ENCODE measurements at places on chromosomes 7 and 10.

DNA sequence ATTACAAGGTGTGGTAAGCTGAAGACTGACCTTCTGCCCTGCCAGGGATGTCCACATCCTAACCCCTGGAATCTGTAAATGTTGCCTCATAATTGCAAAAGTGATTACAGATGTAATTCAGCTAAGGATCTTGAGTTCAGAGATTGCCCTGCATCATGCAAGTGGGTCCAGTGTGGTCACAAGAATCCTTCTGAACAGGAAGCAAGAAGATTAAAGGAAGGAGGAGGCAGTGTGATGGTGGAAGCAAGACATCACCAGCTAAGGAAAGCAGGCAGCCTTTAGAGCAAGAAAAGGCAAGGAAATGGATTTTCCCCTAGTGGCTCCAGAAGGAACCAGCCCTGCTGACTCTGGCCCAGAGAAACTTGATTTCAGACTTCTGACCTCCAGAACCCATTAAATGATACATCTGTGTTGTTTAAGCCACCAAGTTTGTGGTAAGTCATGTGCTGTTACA lies 78.1 kb downstream of the USP6NL start:
- DNase-seq, result no peak

DNA sequence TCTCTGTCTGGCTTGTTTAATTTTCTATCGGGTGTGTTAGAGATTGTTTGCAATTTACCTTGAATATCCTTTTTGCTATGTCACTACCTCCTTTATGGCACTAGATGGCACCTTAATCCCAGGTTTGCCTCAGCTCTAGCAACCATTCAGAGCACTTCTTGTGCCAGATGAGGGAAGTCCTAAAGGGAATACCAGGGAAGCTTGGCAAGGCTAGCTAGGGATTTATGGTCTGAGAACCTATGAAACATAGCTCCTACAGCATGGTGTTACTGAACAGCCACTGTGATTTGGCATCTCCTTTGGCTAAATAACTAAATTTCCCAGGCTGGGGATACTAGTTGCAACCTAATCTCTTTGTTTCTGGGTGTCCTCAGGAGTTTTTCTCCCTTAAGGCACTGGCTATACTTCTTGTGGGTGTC lies 69.0 kb upstream of the VOPP1 start:
- DNase-seq, result no peak

DNA sequence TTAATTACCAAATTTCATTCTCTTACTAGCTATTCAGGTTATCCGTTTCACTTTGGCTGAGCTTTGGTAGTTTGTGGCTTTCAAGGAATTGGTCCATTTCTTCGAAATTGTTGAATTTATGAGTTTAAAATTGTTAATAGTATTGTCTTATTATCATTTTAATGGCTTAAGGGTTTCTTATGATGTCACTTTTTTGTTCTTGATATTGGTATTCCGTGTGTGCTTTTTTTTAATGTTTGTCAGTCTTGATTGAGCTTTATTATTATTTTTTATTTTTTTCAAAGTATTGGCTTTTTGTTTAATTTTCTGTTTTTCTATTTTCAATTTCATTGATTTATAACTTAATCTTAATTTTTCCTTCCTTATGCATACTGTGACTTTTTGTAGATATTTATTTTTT lies 25.9 kb downstream of the FRG2B start:
- no peak for DNase-seq

GRCh38 chr10:113096128-113096996 lies 146.3 kb downstream of the TCF7L2 start:
- DNase-seq, result no peak

DNA sequence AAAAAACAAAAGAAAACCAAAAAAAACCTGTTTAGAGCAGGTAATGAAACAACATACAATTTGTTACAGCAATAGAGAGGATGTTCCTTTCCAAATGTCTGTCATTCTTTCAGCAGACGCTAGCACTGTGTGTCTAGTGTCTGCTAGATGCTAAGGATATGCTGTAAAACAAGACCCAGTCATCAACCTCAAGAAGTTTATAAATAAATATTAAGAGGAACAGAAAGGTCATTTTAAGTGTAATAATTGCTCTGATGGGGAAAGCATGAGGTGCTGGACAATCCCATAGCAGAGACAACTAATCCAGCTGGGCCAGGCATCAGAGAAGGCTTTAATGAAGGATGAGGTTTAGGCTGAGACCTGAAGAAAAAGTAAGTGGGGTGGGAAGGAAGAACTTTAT lies 23.3 kb upstream of the ASCC1 start:
- DNase-seq, result no peak

DNA sequence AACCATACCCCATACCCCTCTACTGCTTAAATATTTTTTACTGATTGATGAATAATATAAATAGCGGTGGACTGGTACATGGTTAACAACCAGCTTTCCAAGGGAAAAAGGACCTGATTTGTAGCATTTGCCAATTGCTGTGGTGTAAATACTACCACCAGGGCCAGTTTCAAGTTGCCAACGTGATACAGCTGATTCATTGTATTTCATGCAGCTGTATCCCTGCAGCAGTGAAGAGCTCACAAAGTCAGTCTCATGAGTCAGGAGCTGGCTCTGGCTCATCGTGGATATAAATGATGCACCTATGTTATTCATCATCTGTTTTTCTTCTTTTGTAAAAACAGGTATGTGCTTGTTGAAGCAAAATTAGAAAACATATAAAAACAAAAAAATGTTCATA lies 15.2 kb downstream of the CALML5 start:
- DNase-seq, result no peak

GRCh38 chr10:104509981-104510380 lies 131.1 kb upstream of the SORCS3 start:
- DNase-seq, result no peak

DNA sequence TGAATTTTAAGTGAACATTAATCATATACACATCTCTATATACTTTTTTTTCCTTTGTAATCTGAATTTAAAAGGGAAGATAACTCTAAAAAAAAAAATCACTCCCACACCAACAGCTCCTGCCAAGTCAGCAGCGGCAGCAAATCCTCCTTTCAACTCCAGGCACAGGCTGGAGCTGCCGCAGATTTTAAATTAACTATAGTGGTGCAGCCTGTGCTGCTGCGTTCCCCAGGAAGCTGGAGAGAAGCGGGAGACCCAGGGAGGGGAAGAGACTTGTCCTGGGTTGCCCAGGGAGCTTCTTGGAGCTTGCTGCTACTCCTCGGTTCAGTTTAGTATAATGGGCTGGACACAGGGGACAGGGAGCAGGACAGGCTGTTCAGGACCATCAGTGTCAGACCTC lies 32.6 kb upstream of the HSPB1 start:
- no peak for DNase-seq

GRCh38 chr7:110522761-110523200 lies 568.1 kb upstream of the LRRN3 start:
- no peak for DNase-seq

- DNase-seq, result no peak
Measured at GRCh38 chr10:130218936-130219335, 82.7 kb downstream of the GLRX3 start.

- no peak for DNase-seq
Measured at GRCh38 chr7:479115-479947, 40.3 kb downstream of the PDGFA start.

- DNase-seq, result no peak
Measured at GRCh38 chr7:70060298-70061068, 462.2 kb downstream of the AUTS2 start.

GRCh38 chr10:121525251-121526134 lies 72.8 kb downstream of the FGFR2 start:
- DNase-seq, result no peak

GRCh38 chr10:63114031-63114814 lies 18.9 kb upstream of the NRBF2 start:
- no peak for DNase-seq

- DNase-seq, result no peak
Measured at GRCh38 chr10:42885491-42886270, 103.1 kb downstream of the BMS1 start.

GRCh38 chr10:44071479-44071878 lies 313.4 kb downstream of the CXCL12 start:
- no peak for DNase-seq

GRCh38 chr7:22372863-22373262 lies 15.9 kb upstream of the RAPGEF5 start:
- DNase-seq, result no peak

DNA sequence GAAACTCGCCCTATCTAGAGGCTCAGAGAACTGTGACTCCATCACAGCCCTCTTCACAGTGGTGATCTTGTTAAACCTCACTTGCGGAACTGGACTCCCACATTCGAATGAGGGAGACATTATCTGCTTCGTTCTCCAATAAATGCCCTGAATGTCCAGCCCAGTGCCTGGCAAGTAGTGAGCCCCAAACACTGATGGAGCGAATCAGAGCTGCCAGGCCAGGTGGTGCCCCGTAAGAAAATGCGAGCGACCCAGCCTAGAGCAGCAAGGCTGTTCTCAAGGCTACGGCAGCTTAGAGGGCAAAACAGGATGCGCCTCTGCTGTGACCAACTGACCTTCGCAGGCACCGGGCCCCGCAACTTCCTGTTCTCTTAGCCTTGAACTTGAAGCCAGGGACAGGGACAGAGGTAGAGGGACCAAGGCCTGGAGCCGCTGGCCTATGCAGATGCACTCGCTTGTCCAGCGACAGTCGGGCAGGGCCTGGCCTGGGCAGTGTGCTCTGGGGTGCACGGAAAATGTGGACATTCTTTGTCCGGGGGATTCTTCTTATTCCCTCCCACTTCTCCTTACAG lies 217.6 kb downstream of the TCERG1L start:
- DNase-seq, result no peak

- DNase-seq, result no peak
Measured at GRCh38 chr7:50653126-50653864, 88.1 kb upstream of the DDC start.

DNA sequence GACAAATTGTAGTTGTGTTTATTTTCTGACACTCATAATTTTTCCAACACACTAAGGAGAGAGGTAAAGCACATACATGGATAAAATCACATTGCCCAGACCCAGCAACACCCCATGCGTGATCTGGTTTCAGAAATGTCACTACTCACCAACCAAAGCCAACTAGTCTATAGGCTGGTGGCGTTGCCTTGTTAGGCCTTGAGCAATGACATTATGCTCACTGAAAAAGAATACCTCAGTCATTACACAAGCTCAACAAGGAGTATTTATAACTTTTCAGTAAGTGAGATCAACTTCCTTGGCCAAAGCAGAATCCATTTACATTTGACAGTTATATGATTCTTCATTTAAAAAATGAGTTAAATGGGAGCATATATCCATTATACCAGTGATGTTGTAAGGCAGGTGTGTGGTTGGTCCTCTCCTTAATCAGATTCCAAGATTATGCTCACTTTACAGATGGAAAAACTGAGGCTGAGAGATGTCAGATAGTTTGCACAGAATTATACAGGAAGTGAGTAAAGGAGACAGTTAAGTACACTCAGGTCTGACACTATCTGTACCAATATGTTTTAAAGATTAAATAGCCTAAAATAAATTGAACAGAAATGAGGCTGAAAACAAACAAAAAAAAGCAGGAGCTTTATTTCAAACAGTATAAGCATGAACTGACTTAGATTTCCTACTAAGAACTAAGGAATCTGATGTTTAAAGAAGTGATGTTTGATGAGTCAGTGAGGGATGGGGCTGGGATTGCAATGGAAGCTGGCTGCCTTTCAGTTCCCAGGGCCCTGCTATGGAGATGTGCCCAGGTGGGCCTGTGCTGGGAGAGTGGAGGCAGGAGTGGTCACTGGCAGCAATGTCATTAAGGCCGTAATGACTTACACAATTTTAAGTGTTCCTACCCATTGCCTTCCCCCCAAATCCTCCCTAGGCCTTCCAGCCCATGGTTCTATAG lies 118.3 kb downstream of the RAPGEF5 start:
- no peak for DNase-seq

DNA sequence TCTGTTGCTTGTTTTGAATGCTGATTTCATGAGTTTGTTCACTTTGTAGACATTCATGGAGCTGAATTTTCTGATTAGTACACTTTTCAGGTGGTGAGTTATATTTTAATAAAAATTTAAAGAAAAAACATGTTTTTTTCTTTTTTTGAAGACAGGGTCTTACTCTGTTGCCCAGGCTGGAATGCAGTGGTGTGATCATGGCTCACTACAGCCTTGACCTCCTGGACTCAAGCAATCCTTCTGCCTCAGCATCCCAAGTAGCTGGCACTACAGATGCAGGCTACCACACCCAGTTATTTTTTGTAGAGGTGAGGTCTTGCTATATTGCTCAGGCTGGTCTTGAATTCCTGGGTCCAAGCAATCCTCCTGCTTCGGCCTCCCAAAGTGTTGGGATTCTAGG lies 23.7 kb downstream of the PDZD8 start:
- no peak for DNase-seq

DNA sequence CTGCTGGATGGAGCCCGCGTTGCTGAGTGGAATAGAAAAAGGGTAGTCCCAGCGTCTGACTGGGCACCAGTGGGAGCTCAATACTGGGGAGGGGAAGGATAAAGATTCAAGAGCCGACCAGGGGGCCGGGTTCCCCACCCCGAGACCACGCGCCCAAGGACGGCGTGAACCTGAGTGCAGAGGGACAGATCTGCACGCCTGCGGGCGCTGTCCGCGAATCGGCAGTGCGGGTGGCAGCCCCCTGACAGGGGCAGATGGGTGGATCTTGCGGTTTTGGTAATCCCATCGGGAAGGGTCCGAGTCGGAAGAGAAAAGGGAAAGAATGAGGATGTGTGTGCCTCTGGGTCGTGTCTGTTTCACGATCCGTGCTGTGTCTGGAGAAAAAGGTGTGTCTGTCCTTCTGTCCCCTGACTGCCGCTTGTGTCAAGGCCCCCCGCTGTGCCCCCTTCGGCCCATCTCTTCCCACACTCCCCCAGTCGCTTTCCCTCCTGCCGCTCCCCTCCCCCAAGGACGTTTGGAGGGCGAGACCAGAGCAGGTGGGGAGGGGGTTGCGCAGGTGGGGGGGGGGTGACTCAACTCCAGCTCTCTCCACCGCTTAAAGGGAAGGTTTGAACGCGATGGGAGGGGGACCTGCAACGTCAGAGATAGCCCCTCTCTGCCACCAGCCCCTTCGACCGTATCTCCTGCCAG lies 734 bp upstream of the VGF start:
- DNase-seq, result no peak

DNA sequence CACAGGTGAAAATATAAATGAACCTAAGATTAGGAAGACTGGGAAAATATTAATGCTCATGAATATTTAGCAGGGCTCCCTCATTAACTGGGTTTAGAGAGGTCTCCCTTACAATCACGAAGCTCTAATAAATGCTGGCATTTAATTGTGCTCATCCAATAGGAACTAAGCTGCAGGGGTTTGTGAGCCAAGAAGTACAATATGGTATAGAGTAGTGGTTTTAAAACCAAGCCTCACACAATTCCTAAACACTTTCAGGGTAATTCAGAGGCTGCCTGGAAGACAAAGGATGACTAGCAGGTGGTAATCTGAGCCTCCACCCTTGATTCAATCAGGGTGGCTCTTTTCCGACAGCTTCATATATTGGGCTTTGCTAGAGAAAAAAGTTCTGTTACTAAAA lies 103.3 kb downstream of the GPAM start:
- no peak for DNase-seq

GRCh38 chr10:21145751-21146435 lies 248.8 kb upstream of the NEBL start:
- DNase-seq, result no peak

- DNase-seq, result no peak
Measured at GRCh38 chr7:22627136-22627535, 99.9 kb upstream of the IL6 start.
